Progenitor cell of endocrine pancreas (in vitro differentiated cells): ENCODE measurements at places on chromosomes 16 and 17. TPM values are rescaled to one million over a fixed set of nuclear protein-coding genes. Genes with fewer than 3 reads are reported as not detected.
A peak's percentile ranks its signal among the peaks of the same experiment; 100 is the strongest.

GRCh38 chr17:70848785-70849184 lies 679.5 kb downstream of the KCNJ2 start:
- DNase-seq = no peak

- DNase-seq = no peak
Observed at GRCh38 chr17:82939621-82940135, 99.9 kb upstream of the ZNF750 start.

GRCh38 chr17:58249270-58250133 lies 11.1 kb downstream of the LPO start:
- DNase-seq = peak; percentile 71

GRCh38 chr16:60979119-60979518 lies 1057.1 kb downstream of the CDH8 start:
- DNase-seq = no peak

- DNase-seq = no peak
Observed at GRCh38 chr16:78177987-78178386, 78.5 kb downstream of the WWOX start.

Gene UMOD
- 0.11 TPM in 1 of 2 replicates, not detected in the other for total RNA-seq

Gene KRTAP4-4
- not detected in 2 replicates for total RNA-seq
